ENCODE measurements at places on chromosomes 5 and 9. TPM values are rescaled to one million over a fixed set of nuclear protein-coding genes. Genes with fewer than 3 reads are reported as not detected.

The TMEM252 gene
- total RNA-seq, result not detected

GRCh38 chr5:76982450-76982849 lies 29.6 kb downstream of the CRHBP start:
- H3K4me1 ChIP-seq, result no peaks in the 10 kb centered on the region
- no peaks in the 10 kb centered on the region for H3K27me3 ChIP-seq
- H3K27ac ChIP-seq, result no peak overlapping the region
- DNase-seq, result no peak
- H3K36me3 ChIP-seq, result no peaks in the 10 kb centered on the region
- no peak overlapping the region for H3K4me3 ChIP-seq

The NME5 gene
- total RNA-seq, result 0.74 TPM

DNA sequence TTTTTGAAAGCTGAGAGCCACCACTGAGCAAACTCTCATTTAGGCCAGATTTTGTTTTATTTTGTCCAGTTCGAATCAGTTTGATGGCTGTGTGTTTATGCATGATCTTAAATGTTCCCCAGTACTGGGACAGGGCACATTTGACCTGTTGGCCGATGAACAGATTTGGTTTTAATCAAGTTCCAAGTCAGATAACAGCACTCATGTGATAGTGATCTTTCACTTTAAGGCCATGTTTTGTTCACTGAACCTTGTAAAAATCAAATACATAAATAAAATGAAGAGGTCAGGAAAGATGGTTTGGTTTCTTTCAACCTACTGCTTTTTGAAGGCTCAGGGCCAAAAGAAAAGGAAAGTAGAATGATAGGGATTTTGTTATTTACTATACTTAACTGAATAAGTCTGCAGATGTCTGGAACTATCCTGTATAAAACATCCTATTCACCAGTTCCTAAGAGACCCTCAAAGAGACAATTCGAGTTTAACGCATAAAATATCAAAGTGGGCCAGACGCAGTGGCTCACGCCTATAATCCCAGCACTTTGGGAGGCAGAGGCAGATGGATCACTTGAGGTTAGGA lies 77.2 kb downstream of the PGM5 start:
- peaks cover 8% of the 10 kb centered on the region for H3K27me3 ChIP-seq
- H3K4me1 ChIP-seq, result no peaks in the 10 kb centered on the region
- no peaks in the 10 kb centered on the region for H3K36me3 ChIP-seq
- no peak for DNase-seq
- no peak overlapping the region for H3K27ac ChIP-seq

Data from WTC11 (cell line).